ENCODE measurements at places on chromosomes 2 and 18.

DNA sequence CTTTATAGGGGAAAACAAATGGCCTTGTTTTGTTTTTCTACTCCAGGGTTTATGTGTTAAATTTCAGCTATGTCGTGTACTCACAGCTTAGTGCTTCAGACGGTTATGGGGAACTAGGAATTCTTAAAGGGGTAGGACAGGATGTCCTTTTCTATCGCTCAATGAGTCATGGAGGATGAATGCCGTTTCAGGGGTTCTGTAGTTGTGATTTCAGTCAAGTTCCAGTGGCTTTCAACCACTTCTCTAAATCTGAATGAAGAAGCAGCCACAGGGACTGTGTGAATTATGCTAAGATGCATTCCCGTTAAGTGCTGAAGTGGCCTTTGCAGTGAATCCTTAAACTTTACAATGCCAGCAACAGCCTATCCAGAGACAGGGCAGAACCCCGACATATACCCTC is 1231.7 kb upstream of the ZEB2 start:
- DNase-seq: no peak

- no peak for DNase-seq
Measured at GRCh38 chr2:19540739-19541525, 182.5 kb upstream of the OSR1 start.

DNA sequence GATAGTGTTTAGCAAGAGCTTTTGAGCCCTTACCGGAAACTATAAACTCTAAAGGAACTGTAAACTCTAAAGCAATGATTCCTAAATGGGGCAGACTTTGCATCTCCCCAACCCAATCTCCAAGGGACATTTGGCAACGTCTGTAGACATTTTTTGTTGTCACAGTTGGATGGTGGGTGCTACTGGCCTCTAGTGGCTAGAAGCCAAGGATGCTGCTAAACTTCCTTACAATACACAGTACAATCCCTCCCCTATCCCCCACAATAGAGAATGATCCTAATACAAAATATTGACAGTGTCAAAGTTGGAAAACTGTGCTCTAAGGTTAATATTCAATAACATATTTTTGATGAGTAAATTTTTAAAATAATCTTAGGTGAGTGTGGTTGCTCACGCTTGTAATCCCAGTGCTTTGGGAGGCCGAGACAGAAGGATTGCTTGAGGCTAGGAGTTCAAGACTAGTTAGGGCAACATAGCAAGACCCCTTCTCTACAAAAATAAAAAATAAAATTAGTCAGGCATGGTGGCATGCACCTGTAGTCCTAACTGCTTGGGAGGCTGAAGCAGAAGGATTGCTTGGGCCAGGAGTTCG is 66.7 kb downstream of the PTPN4 start:
- DNase-seq: no peak

DNA sequence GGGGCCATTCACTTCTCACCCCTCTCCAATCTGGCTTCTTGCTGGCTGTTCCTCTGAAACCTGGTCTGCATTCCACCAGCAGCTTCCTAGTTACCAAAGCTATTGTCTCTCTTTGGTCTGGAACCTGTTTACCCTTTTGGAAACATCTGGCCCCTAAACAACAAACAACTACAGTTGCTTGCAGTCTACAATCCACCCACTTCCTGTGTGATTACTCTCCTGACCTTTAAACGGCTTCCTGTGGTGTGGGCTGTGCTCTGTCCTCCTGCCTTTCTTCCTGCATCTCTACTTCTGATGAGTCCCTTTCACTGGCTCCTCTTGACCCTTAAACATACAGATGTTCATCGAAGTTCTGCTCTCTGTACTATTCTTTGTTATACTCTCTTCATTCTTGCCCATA is 303.8 kb downstream of the TDRD15 start:
- DNase-seq: no peak

- no peak for DNase-seq
Measured at GRCh38 chr2:171247741-171248662, 87.3 kb upstream of the TLK1 start.

DNA sequence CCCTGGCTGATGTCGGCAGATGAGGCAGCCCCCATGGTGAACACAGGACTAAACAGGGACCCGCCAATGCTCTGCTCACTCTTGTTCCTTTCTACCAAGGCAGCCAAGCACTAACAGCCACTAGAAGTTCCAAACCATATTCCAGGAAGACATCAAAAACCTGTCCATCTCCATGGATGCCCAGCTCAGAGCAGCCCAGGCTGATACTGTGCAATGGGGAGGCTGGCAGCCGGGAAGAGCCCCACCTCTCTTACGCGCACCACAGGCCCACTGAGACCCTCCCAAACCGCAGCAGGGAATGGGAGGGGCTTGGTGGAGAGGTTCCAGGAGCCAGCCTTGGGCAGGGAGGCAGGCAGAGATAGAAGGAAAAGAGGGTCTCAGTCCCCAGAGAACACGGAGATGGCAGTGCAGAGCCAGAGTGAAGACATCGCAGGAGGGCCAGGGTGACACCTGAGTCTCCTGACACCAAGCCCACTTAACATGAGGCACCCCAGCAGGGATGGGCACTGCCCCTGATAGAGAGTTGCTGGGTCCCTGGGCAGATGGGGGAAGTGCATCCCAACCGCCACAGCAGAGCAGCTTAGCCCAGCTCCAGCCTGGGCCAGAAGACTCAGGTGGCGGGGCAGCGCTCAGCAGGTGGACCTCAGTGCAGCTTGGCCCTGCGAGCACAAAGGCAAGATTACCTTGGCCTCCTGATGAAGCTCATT is 3.4 kb downstream of the HS6ST1 start:
- no peak for DNase-seq

- no peak for DNase-seq
Measured at GRCh38 chr2:174827371-174828369, 63.4 kb upstream of the CHRNA1 start.

- no peak for DNase-seq
Measured at GRCh38 chr2:98359986-98360385, 13.7 kb downstream of the CNGA3 start.

- DNase-seq: no peak
Measured at GRCh38 chr2:190277234-190278112, 42.2 kb downstream of the HIBCH start.

All from activated T-helper 1 cell treated with Interleukin-2 at 50 U/mL for 16 hours (primary cell).